ENCODE measurements at places on chromosomes 3 and 15. TPM values are rescaled to one million over a fixed set of nuclear protein-coding genes. Genes with fewer than 3 reads are reported as not detected.

Gene PGBD4
- 0.76 TPM for total RNA-seq

Gene NKIRAS1
- total RNA-seq, result 18.5 TPM

Gene CORO2B
- 7.6 TPM for total RNA-seq

Gene ST3GAL6
- total RNA-seq, result not detected

Gene MST1R
- total RNA-seq, result not detected

Gene TMEM266
- total RNA-seq, result 0.38 TPM

Gene PTX3
- total RNA-seq, result 300 TPM

Gene GFM1
- total RNA-seq, result 38.5 TPM

Gene NR2F2
- 5.9 TPM for total RNA-seq

Gene CTXN2
- not detected for total RNA-seq

Gene TMC3
- not detected for total RNA-seq

Gene KBTBD13
- total RNA-seq, result not detected

Gene TPRG1
- total RNA-seq, result not detected

DNA sequence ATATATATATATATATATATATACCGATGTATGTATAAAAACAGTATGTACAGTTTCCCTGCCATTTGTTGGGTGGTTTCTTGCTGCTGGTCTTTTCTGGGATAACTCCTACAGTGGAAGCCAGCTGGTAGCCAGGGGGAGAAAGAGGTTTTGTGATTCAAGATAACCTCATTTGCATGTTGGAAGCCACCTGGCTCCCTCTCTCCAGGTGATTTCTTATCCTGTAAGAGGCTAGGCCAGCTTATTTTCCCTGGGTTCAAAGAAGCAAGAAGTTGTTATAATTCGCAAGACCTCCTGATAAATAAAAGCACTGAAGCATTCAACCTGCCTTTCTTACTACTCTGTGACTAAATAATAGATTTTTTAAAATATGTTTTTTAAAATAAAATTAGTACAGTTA lies 443.3 kb downstream of the VGLL3 start:
- DNase-seq, result no peak

- no peak for DNase-seq
Observed at GRCh38 chr15:26697913-26698312, 75.0 kb downstream of the GABRB3 start.

- DNase-seq, result peak; percentile 45
Observed at GRCh38 chr15:100667405-100668347, 65.3 kb downstream of the ASB7 start.

- DNase-seq, result no peak
Observed at GRCh38 chr3:124385996-124386395, 344.3 kb upstream of the UMPS start.

- peak; percentile 60 for DNase-seq
Observed at GRCh38 chr3:132596816-132597433, at the start of gene ACKR4. Gene ACKR4 (plus strand): TSS chr3:132597270. CDS start chr3:132600398, 3,128 bp downstream.

DNA sequence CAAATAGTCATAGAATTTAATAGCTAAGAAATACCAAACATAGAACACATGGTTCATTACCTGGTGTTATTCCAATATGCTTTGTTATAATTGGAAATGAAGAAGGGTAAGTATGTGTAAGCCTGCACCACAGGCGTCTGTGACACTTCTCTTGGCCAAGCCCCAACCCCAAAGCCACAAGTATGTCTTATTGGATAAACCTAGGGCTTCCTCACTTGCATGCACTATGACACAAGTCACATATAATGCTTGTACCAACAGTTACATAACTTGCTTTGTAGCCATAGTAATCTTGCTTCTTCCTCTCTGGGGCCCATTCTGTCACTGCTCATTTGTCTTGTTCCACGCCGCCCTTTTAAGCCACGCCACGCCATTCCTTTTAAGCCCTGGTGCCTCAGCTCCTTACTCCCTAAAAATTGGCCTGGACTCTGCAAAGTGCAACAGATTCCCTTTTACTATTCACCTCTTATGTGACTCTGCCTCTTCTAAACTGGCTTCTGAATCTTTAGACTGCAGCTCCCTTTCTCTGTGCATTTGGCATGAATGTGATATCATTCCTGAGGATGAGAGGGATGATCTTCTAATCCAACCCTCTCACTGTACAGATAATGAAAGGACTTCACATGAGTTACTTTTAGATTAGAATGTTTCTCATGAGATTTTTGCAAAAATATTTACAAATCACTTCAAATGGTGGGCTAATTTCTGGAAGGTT lies 48.1 kb upstream of the EPHA3 start:
- peak; percentile 71 for DNase-seq

DNA sequence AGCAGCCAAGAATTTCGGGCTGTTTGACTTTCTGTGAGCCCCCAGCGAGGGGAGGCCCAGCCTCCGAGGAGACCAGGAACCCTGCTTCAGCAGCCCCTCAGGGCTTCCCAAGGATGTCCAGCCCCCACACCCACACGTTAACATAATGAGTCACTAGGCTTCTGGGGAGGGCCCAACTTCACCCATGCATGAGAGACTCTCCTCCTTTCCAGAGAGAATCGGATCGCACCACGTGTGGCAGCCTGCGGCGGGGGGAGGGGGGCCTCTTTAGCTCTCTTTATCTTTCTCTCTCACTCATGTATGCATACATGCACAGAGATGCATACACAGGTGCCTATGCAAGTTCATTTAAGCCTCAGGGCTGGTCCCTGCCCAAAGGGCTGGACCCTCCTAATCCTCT lies 3.1 kb upstream of the AP2M1 start:
- DNase-seq, result peak; percentile 72

GRCh38 chr15:66795851-66796250 lies 93.8 kb downstream of the SMAD6 start:
- DNase-seq, result no peak

DNA sequence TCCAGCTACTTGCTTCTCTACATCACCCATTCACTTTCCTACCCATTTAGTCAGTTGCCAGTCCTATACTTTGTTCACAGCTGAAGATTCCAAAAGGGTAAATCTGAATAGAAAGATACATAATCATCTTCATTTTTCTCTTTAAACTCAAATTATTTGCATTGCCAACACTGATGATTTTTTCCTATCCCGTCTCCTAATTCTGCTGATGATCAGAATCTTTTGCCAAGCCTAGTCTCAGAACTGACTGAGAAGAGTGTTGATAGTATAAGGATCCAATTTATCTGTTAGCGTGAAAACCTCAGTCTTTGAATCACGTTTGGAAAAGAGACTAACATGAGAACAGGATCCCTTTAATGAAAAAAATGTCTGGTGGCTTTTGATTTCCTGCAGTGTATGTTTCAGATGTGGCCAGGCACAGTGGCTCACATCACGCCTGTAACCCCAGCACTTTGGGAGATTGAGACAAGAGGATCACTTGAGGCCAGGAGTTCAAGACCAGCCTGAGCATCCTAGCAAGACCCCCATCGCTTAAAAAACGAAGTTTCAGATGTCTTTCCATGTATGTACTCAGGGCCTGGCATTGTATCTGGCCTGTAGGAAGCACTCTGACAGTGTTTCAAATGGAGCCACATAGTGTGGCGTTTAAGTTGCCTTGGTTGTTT lies 169.4 kb downstream of the KLHL25 start:
- no peak for DNase-seq

- DNase-seq, result no peak
Observed at GRCh38 chr3:5229414-5229813, 41.9 kb downstream of the EDEM1 start.

DNA sequence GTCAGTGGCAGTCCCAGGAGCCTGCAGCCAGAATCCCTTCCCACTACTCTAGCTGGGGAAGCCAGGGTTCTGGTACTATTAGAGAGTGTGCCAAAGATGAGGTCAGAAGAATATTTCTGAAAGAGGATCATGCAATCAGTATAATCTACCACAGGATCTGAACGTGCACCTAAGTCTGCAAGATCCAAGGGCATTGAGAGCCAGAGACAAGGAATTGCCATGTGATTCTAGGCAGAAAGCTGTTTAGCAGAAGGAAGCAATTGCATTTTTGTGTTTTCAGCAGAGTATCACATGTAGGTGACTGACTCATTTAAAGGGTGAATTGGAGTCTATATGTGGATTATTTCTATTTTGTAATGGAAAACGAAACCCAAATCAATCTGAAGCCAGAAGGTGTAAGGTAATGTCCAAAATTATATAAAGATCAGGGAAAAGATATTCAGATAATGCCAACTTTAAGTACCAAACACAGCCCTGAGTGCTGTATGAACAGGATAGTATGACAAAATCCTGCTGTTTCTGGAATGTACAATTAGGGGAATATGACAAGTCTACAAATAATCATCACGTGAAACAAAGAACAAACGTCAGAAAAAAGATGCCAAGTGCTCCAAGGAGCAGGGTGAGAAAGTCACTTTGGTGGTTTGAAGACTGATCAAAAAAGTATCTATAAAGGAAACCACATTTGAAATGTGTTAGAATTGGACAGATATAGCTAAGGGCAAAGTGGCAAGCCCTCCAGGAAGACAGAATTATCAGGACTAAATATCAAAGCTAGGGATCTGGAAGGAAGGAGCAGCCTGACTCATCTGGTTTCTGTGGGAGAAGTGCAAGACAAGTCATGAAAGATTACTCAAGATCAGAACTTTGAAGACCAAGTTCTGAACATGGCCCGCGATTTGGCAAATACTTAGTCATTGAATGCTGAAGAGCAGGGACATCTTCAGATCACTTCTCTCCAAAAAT lies 1036.6 kb downstream of the NTRK3 start:
- DNase-seq, result no peak

DNA sequence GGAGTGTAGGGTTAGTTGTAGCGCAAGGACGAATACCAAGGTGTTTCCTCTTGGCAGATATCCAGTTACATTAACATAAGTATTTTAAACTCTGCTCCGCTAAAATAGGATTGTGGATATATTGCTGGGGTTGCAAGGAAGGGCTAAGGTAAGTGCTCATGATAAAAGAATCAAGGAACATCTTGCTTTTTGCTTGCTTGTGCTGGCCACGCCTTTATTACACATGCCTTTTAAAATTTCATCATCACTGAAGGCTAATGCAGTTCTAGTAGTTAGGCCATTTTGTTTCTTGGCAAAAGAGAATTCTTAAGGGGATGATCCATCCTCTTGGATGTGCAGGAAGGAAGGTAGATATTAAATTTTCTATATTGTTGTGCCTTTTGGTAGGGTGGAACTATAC lies 415.6 kb upstream of the TPM1 start:
- peak; percentile 15 for DNase-seq

DNA sequence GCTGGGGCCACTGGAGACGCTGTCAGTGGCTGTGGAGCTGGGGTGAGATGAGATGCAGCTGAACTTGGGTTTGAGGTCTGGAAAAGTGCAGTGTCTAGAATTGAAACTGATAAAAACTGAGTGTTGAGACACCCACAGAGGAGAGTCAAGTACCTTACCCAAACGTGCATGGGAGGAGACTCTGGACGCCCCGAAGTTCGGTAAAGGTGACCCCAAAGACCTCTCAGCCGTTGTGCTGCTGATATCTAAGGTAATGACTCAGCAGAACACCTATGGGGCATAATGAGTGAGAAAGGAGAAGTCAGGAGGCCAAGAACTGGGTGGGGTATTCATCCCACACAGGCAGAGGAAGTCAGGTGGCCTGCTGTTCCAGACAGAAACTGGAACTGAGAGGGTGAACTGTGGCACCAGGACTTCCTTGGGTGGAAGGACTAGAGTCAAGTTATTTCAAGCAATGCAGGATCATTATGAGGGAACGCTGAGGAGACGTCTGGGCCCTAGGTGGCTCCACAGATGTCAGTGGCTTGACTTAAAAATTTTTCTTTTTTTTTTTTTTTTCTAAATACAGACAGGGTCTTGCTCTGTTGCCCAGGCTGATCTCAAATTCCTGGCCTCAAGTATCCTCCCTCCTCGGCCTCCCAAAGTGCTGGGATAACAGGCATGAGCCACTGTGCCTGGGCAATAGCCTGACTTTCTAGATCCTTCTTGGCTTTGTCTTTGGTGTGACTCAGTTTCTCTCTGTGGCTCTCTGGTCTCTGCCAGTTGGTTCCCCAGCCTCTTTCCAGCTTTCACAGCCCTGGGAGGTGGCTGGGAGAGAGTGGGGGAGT lies 67.6 kb upstream of the GCNT3 start:
- DNase-seq, result no peak

DNA sequence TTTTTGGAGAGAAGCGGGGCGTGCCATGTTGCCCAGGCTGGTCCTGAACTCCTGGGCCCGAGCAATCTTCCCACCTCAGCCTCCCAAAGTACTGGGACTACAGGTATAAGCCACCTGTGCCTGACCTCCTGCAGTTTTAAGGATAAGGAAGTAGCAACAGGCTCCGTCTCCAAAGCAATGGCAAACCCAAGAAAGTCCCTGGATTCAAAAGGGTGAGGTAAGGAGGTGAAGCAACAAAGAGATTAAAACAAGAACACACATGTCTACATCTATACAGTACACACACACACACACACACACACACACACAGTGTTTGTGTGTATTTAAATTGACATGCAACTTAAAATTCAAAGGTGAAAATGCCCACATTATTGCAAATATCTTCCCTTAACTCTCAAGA lies 58.9 kb downstream of the ABCC5 start:
- DNase-seq, result no peak

- no peak for DNase-seq
Observed at GRCh38 chr3:126130981-126131745, 47.2 kb upstream of the SLC41A3 start.

- no peak for DNase-seq
Observed at GRCh38 chr3:172062761-172063160, 23.4 kb downstream of the FNDC3B start.

DNA sequence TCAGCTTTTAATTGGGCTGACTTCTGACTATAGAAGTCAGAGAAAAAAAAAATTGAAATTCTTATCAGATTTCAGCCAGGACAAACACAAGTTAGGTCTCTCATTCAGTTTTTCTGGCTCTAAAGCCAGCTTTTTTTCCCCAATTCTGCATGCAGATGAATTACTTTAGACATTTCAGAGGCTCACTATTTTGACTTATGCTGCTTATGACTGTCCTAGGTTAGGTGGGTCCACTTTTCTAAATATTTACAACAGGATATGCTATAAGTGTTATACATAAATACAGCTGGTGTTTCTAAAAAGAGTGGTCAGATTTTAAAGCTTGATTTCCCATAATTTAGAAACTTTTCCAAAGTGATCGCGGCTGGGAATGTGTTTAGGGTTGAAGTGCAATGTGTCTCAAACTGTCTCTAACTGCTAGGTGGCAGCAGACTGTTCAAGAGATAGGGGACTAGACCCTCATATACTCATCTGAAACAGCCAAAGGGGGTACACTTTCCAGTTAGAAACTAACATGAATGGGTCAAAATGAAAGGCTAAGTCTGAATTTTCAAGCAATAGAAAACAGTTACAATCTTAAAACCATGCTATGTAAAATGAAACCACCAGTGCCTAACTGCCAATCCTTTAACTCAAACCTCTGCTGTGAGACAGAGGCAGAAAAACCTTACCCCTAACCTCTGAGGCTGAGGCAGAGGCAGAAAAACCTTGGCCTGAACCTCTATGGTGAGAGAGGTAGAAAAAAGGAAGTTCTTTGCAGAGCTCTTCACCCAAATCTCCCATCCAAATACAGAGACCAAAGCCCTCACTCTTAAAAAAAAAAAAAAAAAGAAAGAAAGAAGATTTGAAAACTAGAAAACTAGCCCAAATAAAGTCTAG lies 596.0 kb downstream of the NTRK3 start:
- no peak for DNase-seq

GRCh38 chr15:89116404-89116803 lies 28.1 kb downstream of the ABHD2 start:
- DNase-seq, result no peak

Data from GM23248 (cell line).